ENCODE measurements at places on chromosomes 4 and X. TPM values are rescaled to one million over a fixed set of nuclear protein-coding genes. Genes with fewer than 3 reads are reported as not detected.

GRCh38 chrX:151225843-151226242, 49.5 kb downstream of the GPR50 start:
- no peak for DNase-seq

DNA sequence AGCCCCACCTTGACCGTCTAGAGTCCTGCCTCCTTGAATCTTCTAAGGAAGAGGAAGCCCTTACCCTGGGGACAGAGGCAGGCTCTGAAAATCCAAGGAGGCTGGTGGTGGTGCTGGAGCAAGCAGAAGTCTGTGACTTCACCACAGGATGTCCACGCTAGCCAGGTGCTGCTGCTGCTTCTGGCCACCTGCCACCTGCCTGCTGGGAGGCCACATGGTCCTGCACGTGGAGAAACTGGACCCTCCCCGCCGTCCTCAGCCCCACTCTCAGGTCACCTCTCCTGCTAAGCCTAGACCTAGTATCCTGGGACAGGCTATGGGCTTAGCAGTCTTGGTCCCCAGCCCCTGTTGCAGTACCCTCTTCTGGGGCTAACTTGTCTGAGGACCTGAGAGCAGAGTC, 15.8 kb downstream of the TMEM31 start:
- no peak for DNase-seq

DNA sequence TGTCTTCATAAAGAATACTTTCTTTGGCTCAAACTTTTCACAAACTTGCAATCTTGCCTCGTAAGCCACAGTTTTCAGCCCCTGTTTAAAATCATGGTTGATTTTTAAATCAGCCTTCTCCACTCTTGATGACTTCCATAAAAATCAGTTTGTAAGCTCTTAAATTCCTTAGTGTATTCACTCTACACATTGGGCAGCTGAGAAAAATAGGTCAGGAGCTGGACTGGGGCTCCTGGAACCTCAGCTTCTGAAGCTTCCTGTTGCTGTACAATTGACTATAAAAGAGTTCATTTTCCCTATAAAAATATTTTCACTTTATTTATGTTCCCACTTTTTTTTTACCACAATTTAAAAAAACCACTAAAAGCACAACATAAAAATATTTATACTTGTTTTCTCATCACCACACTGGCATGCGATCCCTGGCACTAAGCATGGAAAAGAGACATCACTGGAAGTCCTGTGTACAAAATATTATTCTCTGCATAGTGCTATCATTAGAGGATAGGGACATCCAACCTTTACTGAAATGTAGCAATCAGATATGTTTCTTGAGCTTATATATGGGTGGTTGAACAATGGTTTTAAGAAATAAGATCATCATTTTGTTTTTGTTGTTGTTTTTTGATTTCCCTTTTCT, 345.7 kb downstream of the FBXO8 start:
- DNase-seq: no peak

GRCh38 chrX:9635803-9636202, 129.8 kb downstream of the GPR143 start:
- no peak for DNase-seq

- no peak for DNase-seq
These were observed 62.5 kb upstream of the ENPP6 start for GRCh38 chr4:184280137-184280536.

GRCh38 chr4:85788604-85789003, 313.7 kb downstream of the ARHGAP24 start:
- no peak for DNase-seq

- DNase-seq: no peak
These were observed 63.0 kb upstream of the ZXDB start for GRCh38 chrX:57528670-57529255.

DNA sequence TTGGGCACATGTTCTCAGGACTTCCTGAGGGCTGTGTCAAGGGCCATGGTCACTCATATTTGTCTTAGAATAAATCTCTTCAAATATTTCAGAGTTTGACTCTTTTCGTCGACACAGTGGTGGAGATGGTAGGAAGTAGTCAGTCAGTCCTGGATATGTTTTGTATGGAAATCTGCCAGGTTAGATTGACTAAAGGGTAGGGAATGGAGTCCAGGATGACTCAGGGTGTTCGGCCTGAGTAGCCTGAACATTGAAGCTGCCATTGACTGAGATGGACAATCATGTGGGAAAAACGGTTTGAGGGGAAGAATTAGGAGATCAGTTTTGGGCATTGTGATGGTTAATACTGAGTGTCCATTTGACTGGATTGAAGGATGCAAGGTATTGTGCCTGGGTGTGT, 177.1 kb upstream of the CENPE start:
- DNase-seq: no peak

DNA sequence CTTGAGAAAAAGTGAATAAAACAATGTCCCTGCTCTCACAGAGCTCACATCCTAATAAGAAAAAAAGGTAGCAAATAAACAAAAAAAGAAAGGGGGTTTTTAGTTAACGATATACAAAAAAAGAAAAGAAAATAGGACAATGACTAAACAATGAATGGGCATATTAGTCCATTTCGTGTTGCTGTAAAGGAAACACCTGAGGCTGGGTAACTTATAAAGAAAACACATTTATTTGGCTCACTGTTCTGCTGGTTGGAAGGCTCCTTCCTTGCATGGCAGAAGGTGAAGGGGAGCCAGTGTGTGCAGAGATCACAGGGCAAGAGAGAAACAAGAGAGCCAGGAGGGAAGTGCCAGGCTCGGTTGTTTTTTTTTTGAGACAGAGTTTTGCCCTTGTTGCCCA, 4.7 kb upstream of the KLF3 start:
- DNase-seq: no peak

DNA sequence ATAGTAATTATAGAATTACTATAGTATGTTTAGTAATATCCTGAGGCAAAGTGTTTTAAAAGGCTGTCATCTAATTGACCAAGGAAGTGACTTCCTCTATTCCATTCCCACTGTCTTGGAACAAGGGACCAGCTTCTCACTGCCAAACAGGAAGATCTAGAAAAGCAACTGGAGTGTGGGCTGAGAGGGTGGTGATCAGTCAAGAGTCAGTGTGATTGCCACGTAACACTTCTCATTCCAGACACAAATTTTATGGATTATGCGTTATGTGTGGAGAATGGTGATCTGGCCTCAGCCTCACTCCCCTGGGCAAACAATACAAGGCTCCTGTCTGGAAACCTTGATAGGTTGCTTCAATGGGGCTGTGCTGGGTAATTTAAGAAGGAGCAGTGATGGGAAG, 60.0 kb downstream of the RRAGB start:
- DNase-seq: no peak

DNA sequence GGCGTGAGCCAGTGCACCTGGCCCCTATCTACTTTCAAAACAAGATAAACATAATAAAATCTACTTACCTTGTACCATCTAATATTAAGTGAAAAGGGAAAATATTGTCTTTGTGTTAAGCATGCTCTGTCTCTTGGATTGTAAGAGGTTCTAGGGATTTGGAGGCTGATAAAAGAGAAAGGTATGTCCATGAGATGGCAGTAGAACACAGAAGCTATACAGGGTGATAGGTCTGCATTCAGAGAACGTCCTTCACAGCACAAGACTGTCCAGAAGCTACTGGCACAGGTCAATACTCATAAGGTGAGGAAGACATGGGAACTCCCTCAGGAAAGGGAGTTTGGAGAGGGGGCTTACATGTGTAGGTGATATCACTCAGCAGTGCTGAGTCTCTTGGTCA, 135.5 kb downstream of the TMEM47 start:
- DNase-seq: no peak

DNA sequence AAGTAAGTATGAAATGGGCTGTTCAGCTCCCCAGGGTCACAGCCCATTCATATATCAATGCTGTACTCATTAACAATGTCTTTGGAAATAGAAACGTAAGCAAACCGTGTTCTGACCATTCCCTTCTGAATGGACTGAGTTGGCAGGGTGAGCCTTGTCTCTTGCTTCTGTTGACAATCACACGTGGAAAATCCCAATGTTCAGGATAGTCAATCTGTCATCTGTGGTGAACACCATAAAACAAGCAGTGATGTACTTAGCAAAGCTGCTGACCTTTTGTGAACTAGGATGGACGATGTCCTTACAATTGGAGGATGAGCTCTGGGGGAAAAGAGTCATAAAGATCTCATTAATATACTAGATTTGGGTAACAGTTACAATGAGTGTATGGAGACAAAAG, 109.6 kb upstream of the PAQR3 start:
- no peak for DNase-seq

DNA sequence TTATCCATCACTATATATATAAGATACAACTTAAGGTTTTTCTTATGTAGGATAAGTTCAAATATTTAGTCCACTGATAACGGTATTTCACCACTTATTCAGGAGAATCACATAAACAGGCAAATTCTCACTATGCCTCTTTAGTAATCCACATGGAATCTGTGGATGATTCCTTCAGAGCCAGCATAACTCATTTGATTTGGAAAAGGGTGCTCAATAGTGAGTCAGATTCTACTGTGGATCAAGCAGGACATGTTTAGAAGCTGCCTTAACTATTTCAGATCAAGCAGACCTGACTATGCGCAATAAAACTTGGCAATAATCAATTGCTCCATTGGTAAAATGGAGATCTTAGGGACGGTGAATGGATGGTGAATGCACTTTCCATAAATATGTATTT, 184.1 kb downstream of the CBR4 start:
- no peak for DNase-seq

- DNase-seq: no peak
These were observed 28.8 kb downstream of the AMELX start for GRCh38 chrX:11321986-11322385.

GRCh38 chr4:41485041-41485440, 52.9 kb upstream of the LIMCH1 start:
- no peak for DNase-seq

DNA sequence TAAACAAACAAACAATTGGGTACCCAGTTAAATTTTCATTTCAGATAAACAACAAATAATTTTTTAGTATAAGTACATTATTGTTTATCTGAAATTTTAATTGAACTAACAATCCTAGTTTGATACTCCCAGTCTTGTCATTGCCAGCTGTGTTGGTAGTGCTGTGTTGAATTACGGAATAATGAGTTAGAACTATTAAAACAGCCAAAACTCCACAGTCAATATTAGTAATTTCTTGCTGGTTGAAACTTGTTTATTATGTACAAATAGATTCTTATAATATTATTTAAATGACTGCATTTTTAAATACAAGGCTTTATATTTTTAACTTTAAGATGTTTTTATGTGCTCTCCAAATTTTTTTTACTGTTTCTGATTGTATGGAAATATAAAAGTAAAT, 2.9 kb downstream of the CXCL8 start:
- no peak for DNase-seq

- no peak for DNase-seq
These were observed 46.5 kb downstream of the ZFYVE28 start for GRCh38 chr4:2371765-2372487.

GRCh38 chrX:66410806-66411205, 228.1 kb downstream of the EDA2R start:
- no peak for DNase-seq

GRCh38 chr4:123488916-123489315, 92.3 kb downstream of the SPRY1 start:
- no peak for DNase-seq

GRCh38 chr4:153362184-153362583, 17.7 kb downstream of the MND1 start:
- DNase-seq: no peak

GRCh38 chrX:40063555-40063954, 34.2 kb downstream of the BCOR start:
- DNase-seq: no peak

- no peak for DNase-seq
These were observed 53.1 kb upstream of the HGFAC start for GRCh38 chr4:3388471-3389232.

- DNase-seq: no peak
These were observed 7.0 kb downstream of the ALB start for GRCh38 chr4:73410916-73411730.

GRCh38 chr4:177177541-177178081, 132.1 kb upstream of the NEIL3 start:
- DNase-seq: no peak

- DNase-seq: no peak
These were observed 131.1 kb upstream of the NR3C2 start for GRCh38 chr4:148573296-148573695.

TLR3 gene
- 8.2 TPM for total RNA-seq

SSX4 gene
- not detected for total RNA-seq

NIPAL1 gene
- total RNA-seq: 0.42 TPM

ATP8A1 gene
- 2.4 TPM for total RNA-seq

NR3C2 gene
- total RNA-seq: 0.75 TPM

PAGE4 gene
- total RNA-seq: not detected

CAMK2D gene
- 86.6 TPM for total RNA-seq

WFS1 gene
- 29.2 TPM for total RNA-seq

AVPR2 gene
- not detected for total RNA-seq

TLR6 gene
- total RNA-seq: 2.5 TPM

PLAC8 gene
- not detected for total RNA-seq
